Stimulated activated CD8-positive, alpha-beta memory T cell treated with anti-CD3 and anti-CD28 coated beads, Interleukin-7, amount 100 ng/mL, for 4 hours (primary cell): ENCODE measurements at places on chromosomes 6 and 20.

- DNase-seq: no peak
These were observed 18.2 kb downstream of the KIF25 start for GRCh38 chr6:168015482-168016175.

- no peak for DNase-seq
These were observed 32.8 kb downstream of the ADNP start for GRCh38 chr20:50898475-50898874.

DNA sequence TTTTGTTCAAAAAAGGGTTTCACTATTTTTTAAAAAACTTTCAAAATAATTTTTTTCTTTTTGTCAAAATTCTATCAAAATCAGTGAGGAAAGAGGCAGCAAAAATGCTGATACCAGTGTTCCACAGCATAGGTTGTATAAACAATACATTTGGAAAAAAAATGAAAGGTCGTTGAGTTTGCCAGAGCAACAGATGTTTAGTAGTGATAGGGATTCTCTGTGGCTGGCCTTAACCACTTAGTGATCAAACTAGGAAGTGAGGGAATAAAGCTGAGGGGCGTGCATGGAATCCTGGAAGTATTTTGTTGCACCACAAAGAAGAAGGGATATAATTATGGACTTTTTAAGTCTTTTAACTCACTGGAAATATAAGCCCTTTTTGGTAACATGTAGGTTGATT is 555.3 kb upstream of the CHD6 start:
- no peak for DNase-seq

DNA sequence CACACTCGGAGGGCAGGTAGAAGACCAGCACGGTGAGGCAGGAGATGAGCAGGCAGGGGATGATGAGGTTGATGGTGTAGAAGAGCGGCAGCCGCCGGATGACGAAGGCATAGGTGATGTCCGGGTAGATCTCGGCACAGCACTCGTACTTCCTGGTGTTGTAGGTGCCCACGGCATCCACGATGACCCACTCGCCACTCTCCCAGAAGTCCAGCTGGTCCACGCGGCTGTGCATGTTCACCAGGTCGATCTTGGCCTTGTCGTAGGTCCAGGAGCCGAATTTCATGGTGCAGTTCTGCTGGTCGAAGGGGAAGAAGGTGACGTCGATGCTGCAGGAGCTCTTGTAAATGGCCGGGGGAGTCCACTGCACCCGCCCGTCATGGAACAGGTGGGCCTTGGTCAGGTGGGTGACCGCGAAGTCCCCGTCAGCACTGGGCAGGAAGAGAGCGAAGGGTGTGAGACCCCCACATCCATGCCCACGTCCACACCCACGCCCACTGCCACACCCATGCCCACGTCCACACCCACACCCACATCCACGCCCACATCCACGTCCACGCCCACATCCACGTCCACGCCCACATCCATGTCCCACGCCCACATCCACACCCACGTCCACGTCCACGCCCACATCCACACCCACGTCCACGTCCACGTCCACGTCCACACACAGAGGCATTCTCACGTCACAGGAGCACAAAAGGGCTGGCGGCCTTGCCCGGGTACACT is 10.4 kb downstream of the CHRNA4 start:
- DNase-seq: no peak

GRCh38 chr20:1277529-1278322 is 11.6 kb downstream of the SNPH start:
- DNase-seq: no peak
